Non-pigmented ciliary epithelial cell (primary cell): ENCODE measurements at places on chromosomes 1 and 21.

DNA sequence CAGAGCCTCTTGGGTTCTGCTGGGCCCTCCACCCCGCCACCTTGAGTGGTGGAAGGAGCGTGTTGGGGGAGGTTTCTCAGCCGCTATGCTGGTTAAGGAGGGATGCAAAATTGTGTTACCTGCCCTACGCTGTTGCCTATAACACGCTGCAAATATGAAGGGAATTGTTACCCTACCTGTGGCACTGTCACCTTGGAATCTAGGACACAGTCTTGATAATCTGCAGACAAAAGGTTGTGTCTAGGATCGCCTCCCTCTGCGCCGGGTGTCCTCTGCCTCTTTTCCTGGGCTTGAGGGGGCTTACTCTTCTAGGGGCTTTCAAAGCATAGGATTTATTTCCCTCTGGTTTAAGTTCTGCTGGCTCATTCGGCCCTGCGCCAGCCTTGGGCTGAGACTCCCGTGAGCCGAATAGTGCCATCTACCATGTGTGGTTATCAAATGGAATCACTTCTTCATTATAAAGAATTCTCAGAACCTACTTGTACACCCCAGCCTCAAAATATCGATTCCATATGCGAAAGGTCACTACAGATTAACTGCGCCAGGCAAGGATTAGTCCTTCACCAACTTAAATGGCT is 697 bp downstream of the SLC22A15 start:
- DNase-seq: no peak

DNA sequence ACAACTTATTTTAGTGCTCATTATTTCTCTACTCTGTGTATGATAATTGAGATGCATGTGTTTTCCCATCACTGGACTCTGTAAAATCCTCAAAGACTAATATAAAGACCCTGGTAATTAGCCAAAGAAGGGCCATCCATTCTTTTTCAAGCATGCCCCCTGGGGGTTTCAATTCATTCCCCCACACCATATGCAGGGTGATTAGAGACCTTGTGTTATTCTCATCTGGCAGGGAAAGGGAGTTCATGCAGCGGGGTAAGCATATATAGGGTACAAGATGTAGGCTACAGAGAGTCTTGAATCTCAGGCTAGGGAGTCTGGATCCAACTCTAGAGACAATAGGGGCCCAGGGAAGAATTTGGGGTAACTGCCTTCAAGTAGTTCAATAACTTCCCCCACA is 166.5 kb downstream of the TNR start:
- DNase-seq: no peak

- no peak for DNase-seq
Observed at GRCh38 chr1:33753087-33753856, 110.6 kb upstream of the HMGB4 start.

GRCh38 chr21:41957991-41958766 is 4.4 kb upstream of the C2CD2 start:
- peak; percentile 79 for DNase-seq

DNA sequence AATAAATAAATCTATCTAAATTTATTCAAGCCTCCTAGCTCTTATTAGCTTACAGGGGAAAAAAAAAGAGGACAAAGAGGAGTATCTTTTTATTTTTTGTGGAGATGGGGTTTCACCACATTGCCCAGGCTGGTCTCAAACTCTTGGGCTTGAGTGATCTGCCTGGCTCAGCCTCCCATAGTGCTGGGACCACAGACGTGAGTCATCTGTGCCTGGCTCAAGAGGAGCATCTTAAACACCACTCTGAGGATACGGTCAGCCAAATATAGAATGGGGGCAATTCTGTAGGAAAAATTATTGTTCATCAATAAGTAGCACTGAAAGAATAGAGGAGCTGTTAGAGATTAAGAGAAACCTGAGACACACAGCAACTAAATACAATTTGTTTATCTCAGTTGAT is 24.1 kb downstream of the SLC45A3 start:
- no peak for DNase-seq

DNA sequence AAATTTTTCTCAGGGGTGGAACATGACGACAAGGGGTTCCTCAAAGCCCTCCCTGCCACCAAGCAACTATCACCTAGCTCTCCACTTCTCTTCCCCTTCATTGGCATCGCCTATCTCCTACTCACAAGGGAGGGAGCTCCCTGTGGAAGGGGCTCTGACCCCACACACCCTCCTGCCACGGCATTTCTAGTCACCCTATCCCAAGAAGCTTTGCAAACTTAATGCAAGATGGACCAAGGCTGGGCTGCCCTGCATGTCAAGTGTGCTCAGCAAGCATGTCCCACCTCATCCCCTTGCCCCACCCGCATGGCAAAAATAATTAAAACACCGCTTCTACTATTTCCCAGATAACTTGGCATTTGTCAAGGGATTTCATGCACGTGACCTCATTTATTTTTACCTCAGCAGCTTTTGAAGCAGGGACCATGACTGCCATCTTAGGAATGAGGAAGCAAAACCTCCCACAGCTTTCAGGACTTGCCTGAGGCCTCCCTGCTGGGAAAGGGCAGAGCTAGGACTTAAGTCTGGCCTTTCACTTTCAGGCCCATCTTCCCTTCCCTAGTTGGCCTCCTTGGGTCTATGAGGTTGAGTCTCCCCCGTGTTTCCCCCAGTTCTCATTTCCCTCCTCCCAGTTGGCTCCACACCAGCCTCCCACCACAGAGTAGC is 161.3 kb downstream of the TSEN15 start:
- DNase-seq: peak; percentile 74

DNA sequence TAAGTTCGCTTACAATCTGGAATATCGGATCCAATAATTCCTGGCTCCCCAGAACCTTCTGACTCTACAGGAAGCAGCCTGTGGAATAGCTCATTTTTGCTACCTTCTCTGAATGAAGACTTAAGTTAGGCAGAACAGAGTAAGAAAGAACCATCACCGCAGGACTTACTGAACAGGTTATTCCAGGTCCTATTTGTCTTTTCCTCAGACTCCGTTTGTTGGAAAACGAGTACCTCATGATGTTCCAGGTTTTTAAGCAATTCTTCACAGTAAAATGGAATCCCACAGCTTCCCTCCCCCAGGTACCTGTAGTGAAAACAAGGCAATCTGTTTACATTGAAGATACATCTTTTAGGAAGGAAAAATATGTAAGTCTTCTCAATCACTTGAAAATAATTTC is 59.8 kb downstream of the ADCY10 start:
- DNase-seq: no peak

GRCh38 chr1:199042193-199042592 is 403.4 kb downstream of the PTPRC start:
- no peak for DNase-seq

- peak; percentile 91 for DNase-seq
Observed at GRCh38 chr1:66563094-66563800, 29.3 kb downstream of the SGIP1 start.

GRCh38 chr1:197675583-197676208 is 99.6 kb downstream of the DENND1B start:
- DNase-seq: no peak

- DNase-seq: no peak
Observed at GRCh38 chr1:114118351-114118990, 35.2 kb downstream of the SYT6 start.

GRCh38 chr1:21297975-21298374 is 7.7 kb upstream of the ECE1 start:
- DNase-seq: no peak

DNA sequence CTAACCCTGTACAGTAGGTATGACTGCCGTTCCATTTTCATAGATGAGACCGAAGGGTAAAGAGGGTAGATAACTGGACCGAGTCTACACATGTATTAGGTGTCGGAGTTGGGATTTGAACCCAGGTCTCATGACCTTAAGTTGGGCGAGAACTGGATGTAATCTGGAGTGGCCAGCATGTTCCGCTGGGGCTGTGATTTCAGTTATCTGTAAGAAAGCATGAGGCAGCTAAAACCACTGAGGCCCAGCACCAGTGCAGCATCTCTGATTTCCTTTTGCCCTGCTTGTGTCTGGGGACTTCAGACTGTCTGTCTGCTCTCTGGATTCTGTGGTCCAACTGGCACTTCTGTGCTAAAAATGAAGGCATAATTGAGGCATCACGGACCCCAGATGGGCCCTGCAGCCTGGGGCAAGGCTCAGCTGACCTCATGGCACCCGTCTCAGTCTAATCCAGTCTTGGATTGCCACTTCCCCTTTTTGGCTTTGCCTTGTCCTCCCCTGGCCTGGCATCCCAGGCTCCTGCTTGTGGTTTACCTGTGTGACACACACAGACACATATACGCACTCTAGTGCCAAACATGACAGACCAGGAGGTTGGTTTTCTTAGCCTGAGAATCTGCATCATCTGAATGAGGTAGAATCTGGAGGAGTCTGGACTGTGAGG is 180.2 kb downstream of the KIF26B start:
- DNase-seq: no peak

DNA sequence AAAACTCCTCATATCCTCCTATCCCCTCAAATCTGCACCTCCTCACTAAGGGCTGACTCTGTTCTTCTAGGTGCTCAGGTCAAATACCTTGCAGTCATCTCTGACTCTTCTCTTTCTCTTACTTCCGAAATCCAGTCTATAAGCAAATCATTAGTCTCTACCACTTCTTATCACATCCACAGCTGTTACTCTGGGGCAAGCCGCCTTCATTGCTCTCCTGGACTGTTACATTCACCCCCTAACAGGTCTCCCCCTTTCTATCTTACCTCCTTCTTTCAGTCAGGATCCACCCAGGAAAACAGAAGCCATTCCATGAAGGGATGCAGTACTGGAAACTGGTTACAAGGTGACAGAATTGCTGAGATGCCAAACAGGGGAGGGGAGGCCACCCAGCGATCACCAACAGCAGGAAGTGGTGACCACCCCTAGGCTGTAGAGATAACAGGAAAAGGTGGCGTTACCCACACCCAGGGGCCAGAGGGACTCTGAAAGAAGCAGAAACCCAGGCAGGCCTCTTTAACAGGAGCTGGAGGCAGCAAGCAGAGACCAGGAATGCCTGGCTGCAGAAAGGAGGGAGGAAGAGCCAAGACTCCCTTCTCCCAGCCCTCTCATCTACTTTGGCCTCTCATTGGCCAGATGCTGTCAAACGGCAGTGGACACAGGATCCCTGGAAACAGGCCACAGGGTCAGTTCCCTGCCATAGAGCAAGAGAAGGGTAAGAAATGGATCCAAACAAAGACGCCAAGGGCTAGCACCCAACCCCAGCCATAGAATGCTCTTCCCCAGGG is 55.5 kb upstream of the FOXO6 start:
- no peak for DNase-seq

GRCh38 chr1:145758575-145758974 is 39.3 kb downstream of the CD160 start:
- DNase-seq: no peak

GRCh38 chr21:29406385-29406784 is 107.7 kb downstream of the BACH1 start:
- DNase-seq: no peak

DNA sequence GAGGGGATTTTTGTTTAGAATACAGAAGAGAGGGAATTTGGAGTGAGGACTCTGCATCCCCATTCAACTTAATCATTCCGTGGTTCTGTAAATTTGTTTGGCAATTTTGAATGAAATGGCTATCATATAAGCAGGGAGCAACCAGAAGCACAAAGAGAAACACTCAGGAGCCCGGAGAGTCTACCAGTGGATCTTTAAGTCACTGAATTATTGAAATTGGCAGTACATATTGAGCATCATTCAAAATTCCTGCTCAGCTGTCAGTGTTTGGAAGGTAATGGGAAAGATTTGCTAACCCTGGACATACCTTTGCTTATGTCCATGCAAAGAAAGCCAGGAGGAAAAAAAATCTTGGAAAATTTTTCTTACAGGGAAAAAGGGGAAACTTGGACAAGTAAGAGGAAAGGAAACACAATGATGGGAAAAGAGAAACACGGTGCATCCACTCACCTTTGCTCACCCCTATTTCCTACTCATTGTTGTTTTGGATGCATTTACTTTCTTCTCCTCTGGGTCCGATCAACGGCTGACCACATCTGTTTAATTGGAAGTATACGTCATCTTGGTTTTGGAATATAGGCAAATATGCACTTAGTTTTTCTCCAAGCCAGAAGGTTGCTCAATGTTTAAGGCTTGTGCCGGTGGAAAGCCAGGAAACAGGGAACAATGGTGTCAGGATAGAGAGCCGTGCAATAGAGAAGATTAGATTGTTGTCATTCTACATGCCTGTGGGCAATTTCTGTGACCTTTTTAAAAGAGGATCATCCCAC is 243.0 kb upstream of the LYPLAL1 start:
- DNase-seq: peak; percentile 35
